Fibroblast of skin of abdomen (primary cell): ENCODE measurements at places on chromosomes 3 and 15.

DNA sequence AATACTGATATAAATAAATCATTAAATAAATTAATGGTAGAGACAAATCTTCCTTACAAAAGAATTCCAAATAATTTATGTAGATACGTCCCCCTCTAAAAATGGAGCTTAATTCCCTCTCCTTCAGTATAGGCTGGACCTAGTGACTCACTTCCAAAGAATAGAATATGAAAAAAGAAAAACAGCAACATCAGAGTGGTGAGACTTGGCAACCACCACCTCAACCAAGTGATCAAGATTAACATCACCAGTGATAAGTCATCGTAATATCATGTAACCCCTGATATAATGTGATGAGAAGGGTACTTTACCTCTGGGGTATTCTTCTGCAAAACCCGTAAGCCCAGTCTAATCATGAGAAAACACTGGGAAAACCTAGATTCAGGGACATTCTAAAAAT is 13.4 kb downstream of the GOLGB1 start:
- no peak for DNase-seq

DNA sequence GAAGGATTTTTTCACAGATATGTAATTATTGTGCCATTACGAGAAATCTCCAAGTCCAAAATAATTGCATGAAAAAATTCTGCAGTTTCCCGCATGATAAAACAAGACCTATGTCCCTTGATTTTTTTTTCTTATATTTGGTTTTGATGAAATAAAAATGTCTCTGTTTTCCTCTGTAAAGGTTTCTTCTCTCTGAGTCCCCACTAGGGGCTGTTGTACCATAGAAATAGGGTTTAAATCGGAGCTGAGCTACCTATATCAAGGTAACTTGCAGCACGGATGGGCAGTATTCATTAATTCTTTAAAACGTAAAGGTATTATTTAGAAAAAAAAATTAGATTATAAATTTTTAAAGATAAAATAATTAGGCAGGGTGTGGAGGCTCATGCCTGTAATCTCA is 66.6 kb upstream of the IGF1R start:
- DNase-seq: no peak

GRCh38 chr3:32160706-32161214 is 54.3 kb downstream of the GPD1L start:
- DNase-seq: no peak

- DNase-seq: no peak
Measured at GRCh38 chr3:197450810-197451209, 105.0 kb downstream of the BDH1 start.

DNA sequence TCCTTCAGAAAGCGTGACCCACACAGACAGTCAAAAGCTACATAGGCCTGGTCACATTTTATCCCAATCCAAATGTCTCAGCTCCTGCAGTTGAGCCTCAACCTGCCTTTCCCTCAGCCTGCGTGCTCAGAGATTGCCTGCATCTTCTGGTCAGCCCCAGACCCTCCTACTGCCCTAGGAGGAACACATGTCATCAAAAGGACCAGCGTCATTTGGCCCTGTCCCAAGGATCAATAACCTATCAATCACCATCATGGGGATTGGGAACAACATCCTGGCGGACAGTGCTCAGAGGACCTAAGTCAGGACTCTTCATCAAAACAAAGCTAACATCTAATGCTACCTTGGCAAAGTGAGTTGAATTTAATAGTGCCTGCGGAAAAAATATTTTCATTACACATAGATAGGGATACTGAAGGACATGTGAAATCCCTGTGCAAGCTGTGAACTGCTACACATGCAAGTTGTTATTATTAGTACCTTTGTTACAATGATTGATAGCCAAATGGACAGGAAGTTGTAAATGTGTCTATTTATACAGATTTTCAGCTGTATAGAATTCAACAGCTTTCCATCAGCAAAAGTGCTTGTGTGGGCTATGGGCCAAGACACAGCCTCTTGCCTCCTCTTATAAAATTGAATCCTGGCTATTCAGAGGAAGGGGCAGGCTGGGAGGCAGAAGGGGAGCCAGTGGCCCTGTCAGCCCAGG is 47.7 kb downstream of the UMPS start:
- DNase-seq: no peak

DNA sequence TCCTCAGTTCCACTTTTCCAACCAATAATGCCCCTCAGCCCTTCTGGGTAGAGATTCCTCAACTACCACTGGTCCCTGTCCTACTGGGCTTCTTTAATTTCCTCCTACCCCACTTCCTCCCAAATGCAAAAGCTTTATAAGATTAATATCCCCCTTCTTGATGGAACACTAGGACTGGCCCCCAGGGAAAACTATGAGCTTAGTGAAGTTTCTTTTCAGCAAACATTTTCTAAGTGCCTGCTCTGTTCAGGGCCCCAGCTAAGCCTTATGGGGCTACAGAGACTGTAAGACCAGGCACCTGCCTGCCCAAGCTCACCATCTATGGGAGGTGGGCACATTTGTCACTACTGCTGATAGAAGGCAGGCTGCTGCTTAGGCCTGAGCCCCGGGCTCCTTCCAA is 79.4 kb downstream of the RPLP1 start:
- DNase-seq: no peak

GRCh38 chr3:150309557-150309956 is 98.5 kb upstream of the TSC22D2 start:
- DNase-seq: peak; percentile 88

DNA sequence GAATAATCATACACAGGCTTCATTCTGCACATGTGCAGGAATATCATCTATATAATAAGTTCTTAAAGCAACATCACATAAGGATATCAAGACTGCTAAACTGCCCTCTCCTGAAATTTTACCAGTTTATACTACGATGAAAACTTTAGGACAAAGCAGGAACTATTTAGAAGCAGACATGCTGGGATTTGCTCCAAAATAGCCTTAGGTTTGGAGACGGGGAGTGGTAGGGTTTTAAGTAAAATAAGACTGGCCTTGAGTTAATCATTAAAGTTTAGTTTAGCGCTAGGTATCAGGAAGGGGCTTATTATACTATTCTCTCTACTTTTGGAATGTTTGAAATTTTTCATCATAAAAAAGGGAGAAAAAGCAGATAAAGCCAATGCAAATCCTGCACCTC is 115.8 kb downstream of the SRGAP3 start:
- DNase-seq: no peak

DNA sequence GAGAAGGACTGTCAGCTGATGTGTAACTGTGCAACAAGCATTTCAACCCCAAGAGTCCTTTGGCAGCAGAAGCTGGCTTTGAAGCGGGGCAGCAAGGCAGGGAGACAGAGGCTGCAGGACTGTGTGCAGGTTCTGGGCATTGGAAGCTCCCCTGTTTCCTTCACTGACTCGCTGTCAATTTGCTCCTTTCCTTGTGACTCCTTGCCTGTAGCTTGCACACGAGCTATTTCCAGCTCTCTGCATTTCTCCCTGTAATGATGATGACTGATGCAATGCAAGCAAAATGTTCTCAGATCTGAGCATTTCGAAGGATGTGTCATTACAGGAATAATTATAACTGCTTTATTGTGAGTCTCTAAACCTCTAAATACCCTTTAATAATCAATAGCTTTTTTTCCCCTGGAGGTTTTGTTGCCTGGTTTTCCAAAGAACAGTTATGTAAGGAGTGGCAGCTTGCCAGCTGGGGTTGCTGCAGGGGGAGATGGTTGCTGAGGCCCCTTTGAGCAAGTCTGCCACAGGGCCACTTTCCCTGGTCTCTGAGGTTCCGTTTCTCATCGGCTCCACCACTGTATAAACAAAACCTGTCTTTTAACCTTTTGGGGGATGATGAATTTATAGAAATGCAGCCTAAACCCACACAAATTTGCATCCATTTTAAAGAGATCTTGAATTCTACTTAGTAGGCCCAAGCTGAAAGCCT is 2.8 kb downstream of the APOD start:
- DNase-seq: peak; percentile 68

- peak; percentile 59 for DNase-seq
Measured at GRCh38 chr3:98655666-98656065, 62.3 kb upstream of the CPOX start.

DNA sequence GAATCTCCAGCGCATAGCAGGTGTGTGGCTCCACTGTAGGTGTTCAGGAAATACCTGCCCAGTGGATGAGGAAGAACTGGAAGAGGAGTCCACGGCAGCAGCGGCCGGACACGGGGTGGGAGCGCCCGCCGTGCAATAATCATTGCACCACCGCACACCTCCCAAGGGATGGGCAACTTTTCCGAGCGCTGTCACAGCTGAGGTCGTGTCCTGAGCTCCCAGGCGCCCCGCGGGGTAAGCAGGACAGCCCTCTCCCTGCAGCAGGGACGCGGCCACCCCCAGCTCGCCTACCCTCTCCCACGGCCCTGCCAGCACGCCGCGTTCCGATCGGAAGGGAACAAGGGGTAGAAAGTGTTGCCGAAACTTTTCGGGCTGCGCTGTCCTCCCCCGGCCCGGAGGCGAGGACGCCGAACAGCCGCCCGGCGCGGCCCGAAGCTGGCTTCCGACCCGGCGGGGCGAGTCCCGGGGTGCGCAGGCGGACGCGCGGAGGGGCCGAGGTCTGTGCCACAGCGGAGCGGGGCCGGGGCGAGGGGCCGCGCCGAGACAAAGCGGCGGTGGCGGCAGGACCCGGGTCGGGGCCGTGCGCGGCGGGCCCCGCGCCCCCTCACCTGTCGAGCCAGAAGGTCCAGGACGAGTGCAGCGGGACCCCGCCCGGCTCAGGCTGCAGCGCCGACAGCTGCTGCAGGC is 475 bp downstream of the EIF4E3 start:
- DNase-seq: no peak

GRCh38 chr3:32200992-32201758 is 37.3 kb upstream of the CMTM8 start:
- DNase-seq: no peak

GRCh38 chr3:143035466-143036211 is 34.3 kb downstream of the U2SURP start:
- DNase-seq: no peak

DNA sequence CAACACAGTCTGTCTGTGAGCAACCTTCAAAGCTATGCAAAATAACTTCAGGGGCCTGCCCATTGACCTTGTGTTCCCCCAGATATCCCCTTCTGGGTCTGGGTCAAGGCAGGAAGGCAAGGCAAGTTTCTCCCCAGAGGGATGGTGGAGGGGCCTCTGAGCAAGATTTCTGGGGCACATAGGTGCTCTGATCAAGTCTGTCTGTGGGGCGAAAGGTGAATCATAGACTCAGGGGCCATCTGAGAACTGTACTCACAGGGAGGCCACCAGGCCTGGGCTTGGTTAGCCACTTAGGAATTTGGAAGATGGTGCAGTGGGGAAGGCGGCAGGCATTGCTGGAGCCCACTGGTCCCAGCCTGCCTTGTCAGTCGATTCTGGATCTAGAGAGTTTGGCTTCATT is 92.4 kb downstream of the MINAR1 start:
- DNase-seq: no peak

DNA sequence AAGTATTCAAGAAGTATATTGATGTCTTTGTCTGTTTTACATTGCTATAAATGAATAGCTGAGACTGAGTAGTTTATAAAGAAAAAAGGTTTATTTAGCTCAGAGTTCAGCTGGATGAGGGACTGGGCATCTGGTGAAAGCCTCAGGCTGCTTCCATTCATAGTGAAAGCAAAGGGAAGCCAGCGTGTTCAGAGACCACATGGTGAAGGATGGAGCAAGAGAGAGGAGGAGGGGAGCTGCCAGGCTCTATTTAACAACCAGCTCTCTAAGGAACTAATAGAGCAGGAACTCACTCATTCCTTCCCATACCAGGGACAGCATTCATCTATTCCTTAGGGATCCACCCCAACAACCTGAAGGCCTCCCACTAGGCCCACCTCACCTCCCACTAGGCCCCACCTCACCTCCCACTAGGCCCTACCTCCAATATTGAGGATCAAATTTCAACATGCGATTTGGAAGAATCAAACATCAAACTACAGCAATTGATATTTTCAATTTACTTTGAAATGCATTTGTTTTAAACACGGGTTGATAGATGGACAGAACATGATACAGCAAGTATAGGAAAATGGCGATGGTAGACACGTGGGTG is 167.5 kb upstream of the HES1 start:
- no peak for DNase-seq

GRCh38 chr3:53506110-53506762 is 11.8 kb downstream of the CACNA1D start:
- DNase-seq: no peak

DNA sequence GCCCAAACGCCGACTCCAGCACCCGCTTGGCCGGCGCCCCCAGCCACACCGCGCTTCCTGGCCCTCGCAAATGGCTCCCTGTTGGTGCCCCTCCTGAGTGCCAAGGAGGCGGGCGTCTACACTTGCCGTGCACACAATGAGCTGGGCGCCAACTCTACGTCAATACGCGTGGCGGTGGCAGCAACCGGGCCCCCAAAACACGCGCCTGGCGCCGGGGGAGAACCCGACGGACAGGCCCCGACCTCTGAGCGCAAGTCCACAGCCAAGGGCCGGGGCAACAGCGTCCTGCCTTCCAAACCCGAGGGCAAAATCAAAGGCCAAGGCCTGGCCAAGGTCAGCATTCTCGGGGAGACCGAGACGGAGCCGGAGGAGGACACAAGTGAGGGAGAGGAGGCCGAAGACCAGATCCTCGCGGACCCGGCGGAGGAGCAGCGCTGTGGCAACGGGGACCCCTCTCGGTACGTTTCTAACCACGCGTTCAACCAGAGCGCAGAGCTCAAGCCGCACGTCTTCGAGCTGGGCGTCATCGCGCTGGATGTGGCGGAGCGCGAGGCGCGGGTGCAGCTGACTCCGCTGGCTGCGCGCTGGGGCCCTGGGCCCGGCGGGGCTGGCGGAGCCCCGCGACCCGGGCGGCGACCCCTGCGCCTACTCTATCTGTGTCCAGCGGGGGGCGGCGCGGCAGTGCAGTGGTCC is 3.5 kb downstream of the ISLR2 start:
- no peak for DNase-seq

DNA sequence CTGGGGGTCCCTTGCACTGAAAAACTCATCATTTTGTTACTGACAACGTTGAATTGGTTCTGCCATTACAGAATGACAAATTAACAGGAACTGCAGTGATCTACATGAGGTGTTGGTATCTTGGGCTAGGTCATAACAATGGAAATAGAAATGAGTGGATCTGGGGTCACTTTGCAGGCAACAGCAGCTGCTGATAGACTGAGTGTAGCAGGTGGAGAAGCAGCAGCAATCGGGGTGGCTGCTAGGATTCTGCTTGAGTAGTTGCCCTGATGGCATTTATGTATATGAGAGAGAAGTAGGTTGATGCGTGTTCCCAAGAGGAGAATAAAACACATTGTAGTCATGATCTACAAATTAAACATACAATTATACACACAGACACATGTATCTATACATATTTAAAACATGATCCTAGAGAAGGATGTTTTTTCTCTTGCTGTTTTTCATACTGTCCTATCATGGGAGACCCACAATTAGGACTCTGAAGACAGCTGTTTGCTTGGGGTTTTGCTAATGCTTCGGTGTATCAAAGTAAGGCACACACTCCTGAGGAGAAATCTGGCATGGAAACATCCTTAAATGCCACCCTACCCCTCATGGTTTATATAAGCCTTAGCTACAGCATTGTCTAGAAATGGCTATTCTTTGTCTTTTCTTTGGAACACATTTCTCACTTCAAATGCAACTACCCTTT is 15.8 kb upstream of the THBS1 start:
- DNase-seq: no peak

GRCh38 chr3:186882150-186882524 is 39.6 kb downstream of the ADIPOQ start:
- peak; percentile 67 for DNase-seq
